M059J (cell line): ENCODE measurements at places on chromosomes 12 and 14. TPM values are rescaled to one million over a fixed set of nuclear protein-coding genes. Genes with fewer than 3 reads are reported as not detected.

GRCh38 chr14:99595034-99595433, 9.0 kb downstream of the CCDC85C start:
- peak; percentile 56 for DNase-seq

GRCh38 chr12:53053218-53054111, 3.6 kb downstream of the TNS2 start:
- no peak for DNase-seq

DNA sequence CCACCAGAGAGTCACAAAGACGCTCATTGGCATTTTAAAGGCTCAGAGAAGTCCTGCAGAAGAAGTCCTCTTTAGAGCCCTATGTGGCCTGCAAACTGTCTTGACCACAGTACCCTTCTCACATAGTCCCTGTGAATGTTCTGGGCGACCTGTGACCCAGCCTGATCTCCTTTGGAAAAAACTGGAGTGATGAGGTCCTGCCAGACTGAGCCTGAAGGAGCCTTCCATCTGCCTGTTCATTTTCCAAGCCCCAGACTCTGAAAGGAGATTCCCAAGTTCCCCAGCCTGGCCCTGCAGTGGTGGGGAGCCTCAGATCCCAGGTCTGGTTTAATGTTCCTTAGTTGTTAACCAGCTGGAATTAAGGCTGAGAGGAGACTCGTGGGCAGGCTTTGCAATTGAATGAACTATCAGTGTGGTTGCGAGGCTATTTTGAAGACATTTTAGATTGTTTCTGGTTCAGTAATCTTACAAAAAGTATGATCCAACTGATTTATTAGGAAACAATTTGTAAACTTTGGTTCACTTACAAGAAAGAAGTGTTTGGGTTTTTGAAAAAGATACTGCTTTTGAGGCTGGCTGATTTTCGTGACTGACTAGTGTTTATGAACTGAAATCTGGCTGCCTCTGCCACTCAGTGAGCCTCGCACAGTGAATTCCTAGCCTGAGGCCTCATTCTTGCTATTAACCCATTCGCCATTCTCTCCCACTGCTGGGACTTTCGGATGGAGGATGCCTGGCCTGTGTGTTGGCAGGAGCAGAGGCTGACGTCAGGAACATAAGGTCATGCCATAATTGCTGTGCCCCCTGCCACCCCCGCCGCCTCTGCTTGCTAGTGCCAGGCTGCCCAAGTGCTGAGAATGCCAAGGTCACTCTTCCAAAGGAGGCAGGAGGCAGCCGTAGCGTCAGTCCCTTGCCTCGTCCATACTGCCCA, 249.0 kb downstream of the CACNA1C start:
- peak; percentile 96 for DNase-seq

DNA sequence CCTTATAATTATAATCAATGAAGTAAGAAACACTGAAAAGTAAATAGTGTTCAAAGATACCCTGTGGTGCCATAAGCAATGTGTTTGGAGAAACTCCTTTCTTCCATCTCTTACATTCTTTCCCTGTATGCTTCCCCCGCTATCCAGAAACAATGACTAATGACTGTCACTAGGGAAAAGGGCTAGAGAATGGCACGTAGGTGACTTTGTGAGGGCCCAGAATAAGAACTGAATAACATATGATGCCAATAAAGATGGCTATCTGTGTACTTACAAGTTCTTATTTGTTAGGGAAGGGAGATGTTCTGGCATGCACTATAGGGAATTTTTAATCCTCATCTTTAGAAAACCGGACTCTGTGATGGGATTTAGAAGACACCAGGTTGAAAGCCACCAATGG, 4.7 kb upstream of the KRT7 start:
- peak; percentile 74 for DNase-seq

GRCh38 chr12:51379571-51379970, 11.6 kb downstream of the GALNT6 start:
- DNase-seq: no peak

The ZNF385A gene
- 0.71 and 4.6 TPM in 2 replicates for total RNA-seq

The GPD1 gene
- 0.20 TPM in 1 of 2 replicates, not detected in the other for total RNA-seq

The EFS gene
- 0.12 and 0.64 TPM in 2 replicates for total RNA-seq

DNA sequence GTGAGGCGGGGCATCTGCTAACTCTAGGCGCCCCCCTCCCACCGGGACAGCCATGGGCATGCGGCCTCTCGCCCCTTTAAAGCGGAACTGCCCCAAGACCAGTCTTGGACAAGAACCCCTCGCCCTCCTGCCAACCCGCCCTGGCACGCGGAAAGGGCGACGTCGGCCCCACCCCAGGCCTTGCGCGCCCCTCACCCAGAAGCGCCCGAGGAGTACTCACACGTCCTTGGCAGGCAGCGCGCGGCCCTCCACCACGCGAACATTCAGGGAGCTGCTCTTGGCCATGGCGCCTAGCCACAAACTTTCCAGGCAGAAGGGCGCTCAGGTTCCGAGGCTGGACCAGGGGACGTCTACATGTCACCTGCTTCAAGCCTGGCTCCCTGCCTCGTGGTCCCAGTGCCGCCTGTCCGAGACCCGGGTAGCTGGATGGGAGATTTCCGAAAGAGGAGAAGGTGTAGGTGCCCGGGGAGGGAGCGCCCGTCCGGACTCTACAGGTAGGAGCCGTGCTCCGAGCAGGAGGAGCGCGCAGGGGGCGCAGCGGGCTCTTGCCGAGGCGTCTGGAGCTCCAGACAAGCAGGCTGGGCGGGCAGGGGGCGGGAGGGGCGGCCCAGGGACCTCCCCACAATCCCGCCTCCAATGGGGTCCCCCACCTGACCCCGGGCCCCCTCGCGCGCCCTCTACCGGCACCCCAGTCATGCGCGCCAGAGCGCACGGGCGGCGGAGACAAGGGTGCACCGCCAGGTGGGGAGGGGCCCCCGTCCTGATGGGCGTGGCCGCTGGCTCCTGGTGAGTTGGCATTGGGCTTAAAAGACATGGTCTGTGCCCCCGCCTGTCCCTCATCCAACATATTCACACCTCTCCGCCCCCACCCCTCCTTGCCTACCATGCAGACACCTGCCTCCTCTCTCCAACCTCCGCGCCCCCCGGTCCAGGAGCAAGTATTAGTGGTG, at the start of gene RASAL1:
RASAL1 (minus strand) TSS at position 584 of the 950 bp plus-strand sequence; CDS start at position 285, 299 bp downstream.
- DNase-seq: peak; percentile 40

The DDX47 gene
- 125 and 149 TPM in 2 replicates for total RNA-seq

DNA sequence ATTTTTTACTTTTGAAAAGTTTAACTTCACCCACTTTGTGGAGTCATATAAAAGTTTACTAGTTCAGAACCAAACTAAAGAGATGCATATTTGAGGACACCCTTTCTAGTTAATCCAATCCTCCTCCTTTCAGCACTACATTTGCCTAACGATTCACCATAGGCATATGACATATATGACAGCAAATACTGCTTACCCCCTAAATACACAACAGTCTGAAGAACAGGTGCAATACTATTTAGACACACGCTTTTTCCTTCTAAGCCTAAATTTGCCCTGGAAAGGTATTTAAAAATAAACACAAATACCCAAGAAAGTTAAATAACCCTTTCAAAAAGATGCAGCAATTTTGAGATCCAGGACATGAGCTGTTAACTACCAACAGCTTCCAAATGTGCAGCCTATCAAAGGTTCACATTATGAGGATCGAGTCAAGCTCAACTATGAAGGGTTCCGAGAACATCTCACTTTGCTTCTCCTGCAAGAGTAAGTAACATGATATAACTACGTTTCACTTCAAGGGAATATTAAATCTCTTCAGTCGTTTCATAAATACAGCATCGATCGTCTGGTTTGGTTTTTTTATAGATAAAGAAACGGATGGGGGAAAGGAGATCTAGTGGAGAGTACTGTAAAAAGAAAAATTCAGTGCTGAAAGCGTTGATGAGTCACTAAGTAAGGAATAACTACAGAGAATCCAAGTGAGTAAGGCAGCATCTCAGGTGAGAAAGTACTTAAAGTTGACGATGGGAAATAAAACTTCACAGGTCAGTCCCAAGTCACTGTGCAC, 677 bp upstream of the AP4S1 start:
- peak; percentile 4 for DNase-seq

- no peak for DNase-seq
Measured at GRCh38 chr12:94327809-94328208, 131.9 kb downstream of the CEP83 start.

- no peak for DNase-seq
Measured at GRCh38 chr12:131766382-131767107, 55.7 kb downstream of the SFSWAP start.

GRCh38 chr14:67335781-67336180, 23.8 kb downstream of the ATP6V1D start:
- peak; percentile 25 for DNase-seq

DNA sequence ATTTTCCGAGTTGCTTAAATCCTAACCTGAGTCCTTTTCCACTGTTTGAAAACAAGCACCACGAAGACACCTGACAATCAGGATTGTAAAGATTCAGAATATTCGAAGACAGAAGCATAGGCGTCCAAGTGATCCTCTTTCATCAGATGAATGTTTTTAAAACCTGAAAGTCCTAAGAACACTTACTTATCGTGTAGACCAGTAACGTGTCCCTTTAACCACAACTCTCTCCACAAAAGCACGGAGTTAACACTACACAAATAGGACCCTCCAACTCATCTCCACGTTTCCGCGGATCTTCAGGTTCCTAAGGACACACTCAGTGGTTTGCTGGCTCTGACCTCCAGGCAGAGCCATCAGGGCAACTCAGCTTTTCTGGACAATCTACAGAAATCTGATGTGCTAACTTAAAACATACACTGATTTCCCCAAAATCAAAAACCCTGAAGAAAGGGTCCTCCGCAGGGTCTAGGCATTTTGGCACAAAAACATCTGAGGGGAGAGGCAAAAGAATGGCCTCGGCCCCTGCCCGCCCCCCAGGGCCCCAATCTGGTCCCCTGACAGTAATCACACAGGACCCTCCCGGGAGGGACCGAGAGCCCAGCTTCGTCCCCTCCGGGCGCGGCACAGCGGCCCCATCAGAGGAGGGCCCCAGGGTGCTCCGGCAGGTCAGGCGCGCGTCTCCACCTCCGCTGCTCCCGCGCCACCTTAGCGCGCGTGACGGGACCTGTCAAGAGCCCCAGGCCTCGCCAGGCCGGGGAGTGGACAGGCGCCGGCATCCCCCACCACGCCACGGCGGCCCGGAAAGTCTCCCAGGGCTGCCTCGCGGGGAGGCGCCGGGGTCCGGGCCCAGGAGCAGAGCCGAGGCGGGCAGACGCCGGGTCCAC, 925 bp downstream of the DICER1 start:
- DNase-seq: peak; percentile 9

GRCh38 chr12:92560713-92561542, 141.9 kb upstream of the PLEKHG7 start:
- DNase-seq: no peak

DNA sequence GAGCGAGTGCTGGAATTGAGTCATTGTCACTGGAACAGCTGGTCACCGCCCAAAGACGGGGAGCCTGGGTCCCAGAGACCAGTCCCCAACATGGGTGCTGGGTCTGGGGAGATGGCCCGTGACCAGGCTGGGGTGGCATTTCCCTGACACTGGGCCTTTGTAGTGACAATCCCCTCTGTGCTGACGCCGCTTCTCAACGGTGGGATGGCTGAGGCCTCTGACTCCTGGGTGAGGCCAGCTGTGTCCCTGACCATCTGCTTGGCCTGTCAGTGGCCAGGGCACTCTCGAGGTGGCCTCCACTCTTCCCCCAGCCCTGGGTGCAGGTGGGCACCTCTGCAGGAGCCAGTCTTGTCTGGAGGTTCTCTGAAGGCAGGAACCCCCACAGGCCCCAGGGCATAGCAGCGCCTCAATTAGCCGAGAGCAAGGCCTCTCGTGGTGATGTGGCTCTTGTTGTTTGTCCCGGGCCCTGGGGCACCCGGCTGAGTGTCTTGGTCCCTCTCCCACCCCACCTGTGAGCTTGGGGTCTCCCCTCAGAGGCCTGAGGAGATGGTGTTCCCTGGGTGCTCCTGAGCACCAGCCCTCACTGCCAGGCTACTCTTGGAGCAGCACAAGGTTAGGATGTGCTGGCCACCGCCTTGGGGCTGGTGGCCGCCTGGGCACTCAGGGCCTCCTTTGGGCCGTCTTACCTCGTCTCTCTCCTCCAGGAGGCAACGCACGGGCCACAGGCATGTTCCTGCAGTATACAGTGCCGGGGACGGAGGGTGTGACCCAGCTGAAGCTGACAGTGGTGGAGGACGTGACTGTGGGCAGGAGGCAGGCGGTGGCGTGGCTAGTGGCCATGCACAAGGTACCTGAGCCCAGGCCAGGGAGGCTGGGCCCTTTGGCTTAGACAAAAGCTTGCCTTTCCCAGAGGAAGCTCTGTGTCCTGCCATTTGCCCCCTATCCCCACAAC, 16.6 kb downstream of the ZFYVE21 start:
- no peak for DNase-seq

The AMN1 gene
- 13.9 and 26.5 TPM in 2 replicates for total RNA-seq

DNA sequence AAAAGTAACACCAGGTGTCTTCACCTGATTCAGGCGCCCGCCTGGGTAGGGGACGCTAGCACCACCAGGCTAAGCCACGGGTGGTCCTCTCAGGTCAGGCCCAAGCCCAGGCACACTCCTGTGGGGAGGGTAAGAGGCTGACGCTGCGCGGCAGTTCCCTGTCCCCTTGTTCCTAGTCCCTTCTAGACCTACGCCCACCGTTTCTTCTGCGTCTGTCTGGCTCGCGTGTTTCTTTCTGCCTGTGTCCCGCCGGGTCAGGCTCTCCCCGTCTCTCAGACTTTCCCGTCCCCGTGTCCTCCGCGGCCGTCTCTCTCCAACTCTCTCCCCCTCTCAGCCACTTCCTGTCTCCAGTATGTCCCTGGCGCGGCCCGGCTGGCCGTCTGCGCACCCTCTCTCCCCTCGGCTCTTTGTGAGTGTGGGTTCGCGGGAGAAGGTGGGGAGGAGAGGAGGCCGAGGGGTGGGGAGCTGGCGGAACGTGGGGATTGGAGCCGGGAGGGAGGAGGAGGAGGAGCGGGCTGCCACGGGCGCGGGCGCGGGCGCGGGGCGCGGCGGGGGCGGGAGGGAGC, 3.1 kb upstream of the TNS2 start:
- peak; percentile 92 for DNase-seq

GRCh38 chr14:93989939-93990338, 7.2 kb upstream of the CCDC197 start:
- DNase-seq: no peak

GRCh38 chr12:100717733-100718067, 76.9 kb upstream of the ANO4 start:
- DNase-seq: no peak

The OTUB2 gene
- 0.57 and 0.91 TPM in 2 replicates for total RNA-seq
